Psoas muscle (tissue), 8 donors: ENCODE measurements at places on chromosomes 12 and 14.

DNA sequence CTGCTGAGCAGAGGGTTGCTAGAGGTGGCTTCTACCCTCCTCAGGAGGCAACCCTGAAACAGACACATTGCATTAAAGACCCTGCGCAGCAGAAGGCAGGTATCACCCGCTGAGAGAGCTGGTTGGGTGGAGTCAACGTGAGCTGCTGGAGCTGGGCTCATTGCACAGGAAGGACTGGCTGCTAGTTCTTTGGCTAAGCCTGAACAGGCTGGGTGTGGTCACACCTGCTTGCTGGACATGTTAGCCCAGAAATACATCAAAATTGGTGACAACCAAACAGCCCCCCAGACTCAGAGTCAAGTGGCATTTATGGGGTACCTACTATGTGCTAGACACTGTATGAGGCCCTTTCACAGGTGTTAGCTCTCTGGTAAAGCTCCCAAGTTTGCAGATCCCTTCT is 33.8 kb upstream of the IRF2BPL start:
- no peak for DNase-seq

GRCh38 chr12:57187222-57188089 is 29.1 kb upstream of the NXPH4 start:
- DNase-seq: no peak

DNA sequence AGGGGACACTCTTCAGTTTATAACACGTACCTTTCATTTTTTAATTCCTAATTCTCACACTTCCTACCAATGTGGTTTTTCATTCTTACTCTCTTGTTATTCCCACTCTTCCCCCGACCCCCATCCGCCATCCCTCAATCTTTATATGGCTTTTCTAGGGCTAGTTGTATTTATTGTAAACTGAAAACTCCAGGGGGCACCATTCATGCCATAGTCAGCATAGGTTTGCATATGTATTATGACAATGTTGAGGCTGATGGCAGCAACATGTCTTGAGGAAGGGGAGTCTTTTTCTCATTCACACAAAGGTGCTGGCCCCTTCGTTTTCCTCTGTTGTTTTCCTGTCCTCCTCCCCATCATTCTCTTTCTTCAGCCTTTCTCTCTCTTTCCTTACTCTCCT is 27.7 kb upstream of the LTA4H start:
- DNase-seq: no peak

DNA sequence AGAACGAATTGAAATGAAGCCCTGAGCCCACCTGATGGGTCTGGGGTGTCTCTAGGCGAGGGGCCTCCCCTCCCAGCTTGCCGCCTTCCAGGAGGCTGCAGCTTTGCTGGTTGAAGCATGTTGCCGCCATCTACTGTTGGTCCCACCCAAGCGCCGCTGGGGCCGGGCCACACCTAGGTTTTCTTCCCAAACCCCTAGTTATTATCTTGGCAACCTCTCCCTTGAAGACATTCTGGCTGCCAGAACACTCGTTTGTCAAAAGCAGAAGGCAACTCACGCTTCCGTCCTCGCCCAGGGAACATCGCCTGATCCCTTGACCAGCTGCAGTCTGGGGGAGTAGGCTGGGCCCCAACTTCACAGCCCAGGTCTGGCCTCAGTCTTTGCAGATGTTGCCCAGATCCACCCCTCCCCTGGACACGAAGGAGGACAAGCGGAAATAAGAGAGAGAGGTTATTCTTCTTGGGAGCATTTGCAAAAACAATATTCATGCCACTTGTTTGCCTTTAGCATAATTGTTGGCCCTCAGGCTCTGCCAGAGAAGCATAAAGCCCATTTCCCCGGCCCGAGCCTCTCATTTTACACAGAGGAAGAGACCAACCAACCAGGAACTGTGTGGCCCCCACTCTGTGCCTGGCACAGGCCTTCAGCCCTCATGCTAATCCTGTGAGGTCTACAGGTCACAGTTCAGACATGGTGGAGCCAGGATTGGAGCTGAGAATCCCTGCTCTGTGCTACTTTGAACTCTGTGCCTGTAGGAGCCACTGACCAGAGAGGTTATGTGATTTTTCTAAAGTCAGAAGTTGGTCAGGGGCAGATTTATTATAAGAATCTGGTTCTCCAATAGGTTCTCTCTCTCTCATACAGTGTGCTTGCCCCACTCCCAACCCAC is 6.8 kb downstream of the EMP1 start:
- DNase-seq: peak; percentile 64

GRCh38 chr14:70902184-70902583 is 5.1 kb upstream of the PCNX1 start:
- no peak for DNase-seq
